ENCODE measurements at places on chromosomes 3 and 15.

DNA sequence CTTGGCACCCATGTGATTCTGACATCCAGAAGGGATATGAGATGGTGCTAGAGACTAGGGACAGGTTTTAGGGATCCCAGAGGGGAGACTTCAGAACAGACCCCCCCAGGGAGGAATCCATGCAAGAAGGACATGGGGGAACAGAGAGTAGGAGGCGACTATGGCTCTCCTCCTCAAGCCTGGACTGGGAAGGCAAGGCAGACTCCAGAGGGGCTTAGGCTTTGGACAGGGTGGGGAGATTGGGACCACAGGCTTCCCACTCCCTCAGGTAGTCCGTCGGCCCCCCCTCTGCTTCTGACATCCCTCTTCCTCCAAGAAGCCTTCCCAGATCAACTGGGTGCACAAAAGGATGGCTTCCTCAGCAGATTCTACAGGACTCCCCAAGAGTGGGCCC lies 3.0 kb upstream of the VIPR1 start:
- peaks cover 49% of the 10 kb centered on the region for H3K27me3 ChIP-seq
- no peak overlapping the region for H3K4me3 ChIP-seq
- H3K4me1 ChIP-seq: peaks cover 25% of the 10 kb centered on the region
- H3K27ac ChIP-seq: no peak overlapping the region

DNA sequence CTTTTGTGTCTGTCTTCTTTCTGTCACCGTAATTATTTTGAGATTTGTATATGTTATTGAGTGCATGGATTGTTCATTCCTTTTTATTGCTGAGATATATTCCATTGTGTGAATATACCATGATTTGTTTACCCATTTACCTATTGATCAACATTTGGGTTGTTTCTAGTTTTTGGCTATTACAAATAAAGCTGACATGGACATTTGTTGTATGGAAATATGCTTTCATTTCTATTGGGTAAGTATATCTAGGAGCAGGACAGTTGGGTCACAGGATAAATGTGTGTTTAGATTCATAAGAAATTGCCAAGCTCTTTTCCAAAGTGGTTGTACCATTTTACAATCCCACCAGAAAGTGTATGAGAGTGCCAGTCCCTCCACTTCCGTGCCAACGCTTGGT lies 51.2 kb downstream of the PFN2 start:
- peaks cover 33% of the 10 kb centered on the region for H3K36me3 ChIP-seq
- no peaks in the 10 kb centered on the region for H3K4me1 ChIP-seq
- H3K27me3 ChIP-seq: no peaks in the 10 kb centered on the region
- H3K27ac ChIP-seq: no peak overlapping the region
- no peak for DNase-seq

DNA sequence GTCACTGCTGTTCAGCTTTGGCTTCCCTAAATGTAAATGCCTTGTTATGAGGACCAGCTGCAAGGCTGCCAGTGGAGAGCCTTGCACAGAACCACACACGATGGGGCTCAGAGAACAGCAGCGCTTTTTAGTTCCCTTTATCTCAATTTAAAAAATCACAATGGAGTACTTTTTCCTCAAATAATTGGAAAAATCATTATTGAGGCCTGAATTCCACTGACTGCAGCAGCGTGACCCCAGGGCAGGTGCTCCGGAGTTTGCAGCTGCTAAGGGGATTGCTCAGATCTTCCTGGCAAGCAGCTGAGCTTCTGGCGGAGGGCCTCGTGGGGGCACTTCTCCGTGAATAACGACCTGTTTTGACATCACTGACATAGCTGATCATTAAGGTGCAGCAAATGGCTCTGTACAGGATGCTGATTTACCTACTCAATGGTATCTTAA lies 245.6 kb upstream of the TRIM42 start:
- no peaks in the 10 kb centered on the region for H3K4me1 ChIP-seq
- H3K4me3 ChIP-seq: no peak overlapping the region
- no peaks in the 10 kb centered on the region for H3K36me3 ChIP-seq
- H3K27me3 ChIP-seq: no peaks in the 10 kb centered on the region
- no peak for DNase-seq

DNA sequence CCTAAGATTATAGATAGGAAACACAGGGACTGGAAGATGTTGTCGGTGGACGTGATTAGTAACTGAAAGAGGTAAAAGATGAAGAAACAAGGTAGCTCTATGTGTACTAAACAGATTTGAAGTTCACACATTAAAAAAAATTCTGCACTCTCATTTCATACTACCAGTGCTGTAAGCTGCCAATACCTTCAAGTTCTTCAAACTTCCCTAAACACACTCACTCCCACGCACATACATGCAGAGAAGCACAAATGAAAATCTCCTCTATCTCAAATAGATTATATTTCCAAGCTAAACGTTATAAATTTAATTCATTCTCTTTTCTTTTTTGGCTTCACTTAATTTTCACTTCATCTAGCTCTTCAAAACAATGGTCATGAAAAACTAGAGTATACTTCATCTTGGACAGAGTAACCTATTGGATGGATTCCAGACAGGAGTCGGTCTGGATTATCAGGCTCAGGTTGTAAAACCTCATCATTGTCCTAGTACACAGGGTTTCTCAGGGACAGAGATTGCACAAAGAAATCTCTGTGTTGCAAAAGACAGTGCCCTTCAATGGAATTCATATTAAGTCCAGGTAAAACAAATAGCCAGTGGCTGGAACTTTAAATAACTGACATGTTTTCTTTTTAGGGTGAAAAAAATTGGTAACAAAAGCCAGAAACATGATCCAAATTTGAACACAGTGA lies 408.1 kb upstream of the ZNF385D start:
- no peaks in the 10 kb centered on the region for H3K4me1 ChIP-seq
- DNase-seq: no peak
- H3K4me3 ChIP-seq: no peak overlapping the region

- H3K27ac ChIP-seq: no peak overlapping the region
- H3K4me1 ChIP-seq: no peaks in the 10 kb centered on the region
- H3K27me3 ChIP-seq: no peaks in the 10 kb centered on the region
These were observed 71.6 kb downstream of the LRTM1 start for GRCh38 chr3:54856271-54856670.

GRCh38 chr3:52874160-52874701 lies 23.1 kb downstream of the STIMATE start:
- H3K27me3 ChIP-seq: no peaks in the 10 kb centered on the region
- no peak for DNase-seq
- H3K4me1 ChIP-seq: no peaks in the 10 kb centered on the region

GRCh38 chr15:64438653-64439447 lies 21.5 kb upstream of the ZNF609 start:
- H3K4me1 ChIP-seq: peaks cover 5% of the 10 kb centered on the region
- no peak overlapping the region for H3K4me3 ChIP-seq
- H3K36me3 ChIP-seq: peaks cover 11% of the 10 kb centered on the region
- DNase-seq: no peak
- no peak overlapping the region for H3K27ac ChIP-seq

DNA sequence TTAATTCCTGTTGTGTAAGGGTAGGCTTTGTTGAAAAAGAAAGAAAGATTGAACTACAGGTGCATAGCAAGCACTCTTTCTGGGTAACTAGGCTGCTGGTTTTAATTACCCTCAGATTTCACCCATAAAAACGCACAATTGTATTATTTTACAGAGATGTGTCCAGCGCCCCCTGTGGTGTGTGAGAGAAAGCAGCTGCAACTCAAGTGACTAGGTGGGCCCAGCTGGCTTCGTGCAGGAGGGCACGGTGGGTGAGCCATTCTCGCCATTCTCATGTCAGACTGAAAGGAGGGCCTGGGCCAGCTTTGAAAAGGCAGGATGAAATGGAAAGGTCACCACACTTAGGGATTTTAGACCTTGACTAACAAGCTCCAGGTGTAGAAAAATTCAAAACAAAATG lies 122.6 kb downstream of the LRIG1 start:
- DNase-seq: no peak
- H3K27me3 ChIP-seq: no peaks in the 10 kb centered on the region
- no peaks in the 10 kb centered on the region for H3K36me3 ChIP-seq

DNA sequence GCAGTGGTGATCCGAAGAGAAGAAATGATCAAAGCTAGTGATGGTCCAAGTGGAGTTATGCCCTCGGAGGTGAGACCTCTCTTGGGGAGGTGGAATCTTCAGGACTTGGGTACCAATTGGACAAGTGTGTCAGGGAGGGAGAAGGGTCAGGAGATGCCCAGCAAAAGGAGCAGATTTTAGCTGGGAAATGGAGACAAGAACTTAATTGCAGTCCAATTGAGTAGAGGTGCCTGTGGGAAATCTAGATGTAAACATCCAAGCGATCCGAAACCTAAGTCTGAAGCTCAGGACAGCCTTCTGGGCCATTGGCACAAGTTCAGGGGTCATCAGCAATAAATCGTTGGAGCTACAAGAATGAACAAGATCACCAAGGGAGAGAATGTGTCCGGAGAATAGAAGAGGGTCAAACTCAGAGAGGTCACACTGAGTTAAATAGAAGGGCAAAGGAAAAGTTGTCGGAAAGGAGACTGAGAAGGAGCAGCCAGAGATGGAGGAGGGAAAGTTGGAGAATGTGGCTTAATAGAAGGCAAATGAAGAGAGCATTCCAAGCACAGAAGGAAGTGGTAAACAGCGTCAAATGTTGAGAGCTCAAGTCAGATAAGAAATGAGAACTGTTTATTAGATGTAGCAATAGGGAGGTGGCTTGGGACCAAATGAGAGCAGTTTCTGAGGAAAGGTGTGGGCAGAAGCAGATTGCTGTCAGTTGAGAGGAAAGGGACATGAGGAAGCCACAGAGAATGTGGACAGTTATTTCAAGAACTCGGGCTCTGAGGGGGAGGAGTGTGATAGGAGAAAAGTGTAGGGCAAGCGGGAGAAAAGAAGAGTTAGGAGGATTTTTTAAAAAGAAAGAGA lies 64.2 kb upstream of the FNDC3B start:
- H3K36me3 ChIP-seq: no peaks in the 10 kb centered on the region
- no peak overlapping the region for H3K4me3 ChIP-seq
- peak overlapping the region; percentile 82 for H3K27ac ChIP-seq
- no peaks in the 10 kb centered on the region for H3K27me3 ChIP-seq
- no peak for DNase-seq

- H3K4me1 ChIP-seq: no peaks in the 10 kb centered on the region
- no peak for DNase-seq
- H3K27ac ChIP-seq: no peak overlapping the region
- no peaks in the 10 kb centered on the region for H3K36me3 ChIP-seq
- H3K27me3 ChIP-seq: no peaks in the 10 kb centered on the region
These were observed 311.5 kb upstream of the ROPN1 start for GRCh38 chr3:124303305-124303910.

DNA sequence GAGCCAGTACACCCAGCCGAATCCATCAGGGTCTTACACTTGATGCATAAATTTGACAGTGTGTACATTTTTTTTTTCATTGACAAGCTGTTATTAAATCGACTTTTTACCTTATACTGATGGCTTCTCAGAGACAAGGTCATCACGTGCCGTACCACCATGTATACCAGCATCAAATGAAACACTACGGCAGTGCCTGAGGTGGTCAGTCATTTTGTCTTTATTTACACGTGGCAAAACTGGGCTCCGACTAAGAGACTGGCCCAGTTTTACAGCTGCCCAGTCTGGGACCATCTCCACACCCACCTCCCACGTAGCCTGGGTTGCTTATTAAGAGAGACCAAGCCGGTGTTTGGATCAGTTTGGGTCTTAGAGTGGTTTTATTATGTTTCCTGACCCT lies 57.4 kb downstream of the TMEM266 start:
- no peak overlapping the region for H3K4me3 ChIP-seq
- no peaks in the 10 kb centered on the region for H3K27me3 ChIP-seq
- no peaks in the 10 kb centered on the region for H3K36me3 ChIP-seq
- H3K27ac ChIP-seq: no peak overlapping the region

DNA sequence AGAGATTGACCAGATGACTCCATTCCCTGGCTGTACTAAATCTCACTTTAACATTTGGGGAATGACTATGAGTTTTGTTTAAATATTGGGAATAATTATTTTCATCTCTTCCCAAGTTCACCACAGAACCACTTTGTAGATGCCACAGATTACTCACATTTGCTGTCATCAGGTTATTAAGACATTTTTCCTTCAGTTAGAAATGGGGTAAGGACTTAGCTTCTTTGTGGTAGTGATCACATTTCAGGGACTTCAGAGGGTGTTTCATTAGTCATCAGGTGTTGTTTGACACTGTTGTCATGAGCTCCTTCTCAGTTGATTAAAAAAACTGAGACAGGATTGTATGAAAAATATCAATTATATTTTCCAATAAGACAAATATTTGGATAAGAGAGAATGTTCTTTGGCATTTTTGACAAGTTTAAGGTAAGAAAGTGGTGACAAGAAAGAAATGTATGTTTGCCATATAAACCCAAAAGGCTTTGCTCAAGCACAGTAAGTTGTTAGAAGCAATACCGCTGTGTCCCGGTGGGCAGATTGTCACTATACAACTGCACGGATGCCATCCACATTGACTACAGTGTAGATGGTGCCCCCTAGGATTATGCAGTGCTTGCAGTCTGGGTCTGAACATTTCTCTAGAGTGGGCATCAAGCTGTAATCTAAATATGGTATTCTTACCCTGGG lies 22.3 kb downstream of the FBXL2 start:
- H3K36me3 ChIP-seq: no peaks in the 10 kb centered on the region

DNA sequence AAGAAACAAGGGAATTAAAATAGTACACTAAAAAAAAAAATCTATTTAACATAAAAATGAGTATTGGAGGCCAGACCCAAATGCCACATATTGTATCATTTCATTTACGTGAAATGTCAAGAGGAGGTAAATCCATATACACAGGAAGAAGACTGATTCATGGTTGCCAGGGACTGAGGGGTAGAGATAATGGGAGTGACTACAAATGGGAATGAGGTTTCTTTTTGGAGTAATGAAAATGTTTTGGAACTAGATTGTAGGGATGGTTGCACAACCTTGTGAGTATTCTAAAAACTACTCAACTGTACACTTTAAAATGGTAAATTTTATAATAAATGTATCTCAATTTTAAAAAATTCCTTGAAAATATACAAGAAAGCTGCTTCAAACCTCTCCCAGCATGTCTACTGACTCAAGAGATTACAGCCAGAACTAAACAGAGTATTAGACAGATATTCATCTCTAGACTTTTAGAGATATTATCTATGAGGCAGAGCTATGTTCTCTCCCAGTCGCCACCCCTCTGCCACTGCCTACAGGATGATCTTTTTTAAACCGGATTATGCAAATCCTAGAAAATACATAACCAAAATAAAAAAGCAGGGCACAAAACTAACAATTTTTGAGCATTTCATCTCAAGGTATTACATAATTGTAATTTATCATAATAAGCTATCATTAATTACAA lies 6.2 kb downstream of the HLTF start:
- H3K27ac ChIP-seq: no peak overlapping the region
- H3K36me3 ChIP-seq: no peaks in the 10 kb centered on the region
- H3K4me3 ChIP-seq: no peak overlapping the region
- H3K4me1 ChIP-seq: no peaks in the 10 kb centered on the region

DNA sequence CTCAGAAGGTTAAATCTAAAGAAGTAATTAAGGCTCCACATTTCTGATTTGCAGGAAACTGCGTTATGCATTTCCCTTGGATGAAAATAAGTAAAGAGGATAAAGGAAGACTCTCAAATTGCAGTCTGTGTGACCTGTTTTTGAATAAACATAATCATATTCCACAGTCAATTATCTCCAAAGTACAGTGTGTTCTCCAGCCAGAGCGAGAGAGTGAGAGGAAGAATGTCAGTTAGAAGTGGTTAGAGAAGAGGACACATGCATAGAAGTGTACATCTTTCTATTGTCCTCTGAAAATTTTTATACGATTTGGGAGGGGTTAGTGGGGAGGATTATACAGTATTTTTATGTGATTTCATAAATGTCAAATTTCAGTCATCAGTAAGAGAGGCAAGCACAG lies 487.1 kb downstream of the LPP start:
- H3K36me3 ChIP-seq: no peaks in the 10 kb centered on the region
- H3K4me3 ChIP-seq: no peak overlapping the region
- H3K27me3 ChIP-seq: no peaks in the 10 kb centered on the region
- H3K27ac ChIP-seq: no peak overlapping the region
- H3K4me1 ChIP-seq: no peaks in the 10 kb centered on the region
